ENCODE measurements at places on chromosomes 2 and 18. TPM values are rescaled to one million over a fixed set of nuclear protein-coding genes. Genes with fewer than 3 reads are reported as not detected.

Gene REG3A
- not detected for polyA plus RNA-seq

Gene PLCL1
- polyA plus RNA-seq: 6.0 TPM

GRCh38 chr2:171522052-171522787 is at the start of gene CYBRD1:
Gene CYBRD1, plus strand, starts transcription at chr2:171522474. Its CDS starts 72 bp downstream, at chr2:171522546.
- DNase-seq: no peak

- no peak for DNase-seq
Observed at GRCh38 chr18:14940735-14941134, 192.8 kb downstream of the ANKRD30B start.

DNA sequence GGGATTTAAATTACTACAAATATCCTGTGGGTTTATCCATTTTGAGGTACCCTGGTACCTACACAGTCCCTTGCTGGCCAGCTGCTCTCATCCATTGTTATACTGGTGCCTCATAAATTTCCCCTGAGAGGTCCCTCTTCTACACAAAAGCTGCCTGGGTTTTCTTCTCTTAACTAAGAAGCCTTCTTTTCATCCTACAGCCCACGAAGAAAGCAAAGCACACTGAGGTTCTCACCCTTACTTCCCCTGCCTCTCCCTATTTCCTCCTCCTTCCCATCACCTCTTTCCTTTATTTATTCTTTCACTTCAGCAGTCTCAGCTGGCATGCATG is 154.9 kb downstream of the CSRNP3 start:
- DNase-seq: no peak

DNA sequence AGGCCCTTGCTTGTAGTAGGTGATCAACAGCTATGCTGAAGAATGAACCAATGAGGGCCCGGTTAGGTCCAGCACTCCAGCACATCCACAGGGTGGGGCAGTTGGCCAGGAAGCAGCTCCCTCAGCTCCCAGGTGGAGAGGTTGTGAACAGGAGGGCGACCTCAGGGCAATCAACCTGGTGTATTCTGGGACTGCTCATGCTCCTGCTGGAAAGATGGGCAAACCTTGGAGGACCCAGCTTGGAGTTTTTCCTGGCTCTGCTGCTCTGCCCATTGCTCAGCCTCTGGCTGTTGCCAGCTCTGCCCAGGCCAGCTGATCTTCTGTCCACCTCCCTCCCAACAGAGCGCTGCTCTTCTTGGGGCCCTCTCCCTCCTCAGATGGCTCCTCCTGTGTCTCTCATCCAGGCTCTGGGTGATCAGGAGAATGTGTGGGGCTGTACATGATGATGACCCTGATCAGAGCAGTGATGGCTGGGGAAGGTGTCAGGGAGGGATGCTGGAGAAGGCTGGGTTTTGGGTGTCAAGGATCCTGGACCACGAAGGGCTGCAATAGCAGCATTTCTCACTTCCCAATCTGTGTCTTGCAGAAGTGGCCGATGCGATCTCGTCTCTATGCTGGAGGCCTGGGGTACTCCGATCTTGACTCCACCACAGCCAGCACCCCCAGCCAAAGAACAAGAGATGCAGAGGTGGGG is 3.4 kb downstream of the TCF23 start:
- DNase-seq: no peak

- no peak for DNase-seq
Observed at GRCh38 chr2:68141875-68142274, 15.8 kb upstream of the PNO1 start.

GRCh38 chr18:49193252-49193651 is 242.5 kb upstream of the SMAD7 start:
- no peak for DNase-seq

Gene IL18R1
- 3.3 TPM for polyA plus RNA-seq

Data from urinary bladder (tissue), 4 donors.